ENCODE measurements at places on chromosomes 3 and 15.

- DNase-seq = no peak
Measured at GRCh38 chr15:73923488-73924164, 2.6 kb upstream of the LOXL1 start.

DNA sequence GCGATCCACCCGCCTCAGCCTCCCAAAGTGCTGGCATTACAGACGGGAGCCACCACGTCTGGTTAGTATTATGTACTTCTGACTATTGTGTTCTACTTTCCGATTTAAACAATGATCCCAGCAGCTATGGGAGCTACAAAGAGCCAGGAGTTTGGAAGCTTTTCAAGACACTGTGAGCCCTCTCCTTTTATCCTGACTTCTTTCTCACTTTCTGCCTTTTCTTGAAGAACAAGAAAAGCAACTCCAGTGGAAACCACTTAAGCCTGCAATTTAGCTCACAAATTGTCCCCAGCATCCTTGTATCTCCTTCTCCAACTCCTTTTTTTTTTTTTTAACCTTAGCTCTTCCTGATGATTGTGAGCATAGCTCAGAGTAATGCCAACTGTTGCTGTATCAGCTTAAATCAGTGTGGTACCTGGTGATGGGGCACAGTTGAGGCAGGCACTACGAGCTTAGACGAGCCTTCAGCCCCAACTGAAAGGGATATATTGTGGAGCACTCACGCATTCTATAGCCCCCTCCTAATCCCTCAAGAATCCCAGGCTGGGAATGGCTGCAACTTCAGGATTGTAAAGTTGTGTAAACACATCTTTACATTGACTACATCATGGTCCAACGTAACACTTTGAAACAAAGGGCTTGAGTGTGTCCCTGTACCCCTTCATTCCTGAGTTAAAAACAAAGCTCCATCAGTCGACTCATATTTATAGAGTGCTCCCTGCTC, 677.0 kb downstream of the FHIT start:
- no peak for DNase-seq

DNA sequence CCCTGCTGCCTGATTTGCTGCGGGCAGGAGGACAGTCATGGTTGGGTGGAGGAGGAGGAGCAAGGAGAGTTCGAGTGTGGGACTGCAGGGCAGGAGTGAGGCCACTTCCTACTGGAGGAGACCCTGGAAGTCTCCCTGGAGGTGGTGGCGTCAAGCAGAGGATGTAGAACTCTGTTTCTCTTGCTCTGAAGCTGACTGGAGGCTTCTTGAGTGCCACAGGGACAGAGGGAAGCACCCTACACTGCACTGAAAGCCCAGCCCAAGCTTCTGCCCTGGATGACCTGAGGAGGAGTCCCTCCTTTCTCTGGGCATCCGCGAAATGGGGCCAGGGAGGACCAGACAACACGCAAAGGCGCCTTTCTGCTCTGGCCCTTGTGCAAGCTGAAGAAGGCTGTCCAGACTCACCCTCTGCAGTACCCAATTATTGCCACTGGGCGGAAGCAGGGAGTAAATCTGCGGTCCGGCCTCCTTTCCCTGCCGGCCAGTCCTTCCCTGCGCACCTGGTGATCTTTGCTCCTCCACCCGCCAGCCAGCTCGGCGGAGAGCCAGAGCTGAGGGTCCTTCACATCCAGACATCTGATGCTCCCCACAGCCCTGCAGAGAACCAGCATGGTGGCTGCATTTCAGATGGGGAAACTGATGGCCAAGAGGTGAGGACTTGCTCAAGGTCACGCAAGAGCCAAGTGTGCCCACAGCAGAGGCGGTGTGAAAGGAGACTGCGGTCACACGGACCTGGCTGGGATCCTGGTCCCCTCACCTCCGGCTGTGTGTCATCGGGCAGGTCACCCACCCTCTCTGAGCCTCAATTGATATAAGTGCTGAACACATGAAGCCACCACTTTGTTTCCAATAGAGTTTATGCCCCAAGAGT, 207.1 kb downstream of the TBC1D2B start:
- DNase-seq = peak; percentile 34

- DNase-seq = no peak
Measured at GRCh38 chr3:36814066-36814717, 49.8 kb upstream of the DCLK3 start.

GRCh38 chr3:124410471-124410870, 319.8 kb upstream of the UMPS start:
- no peak for DNase-seq

- no peak for DNase-seq
Measured at GRCh38 chr3:76310667-76311066, 525.3 kb upstream of the ZNF717 start.
